ENCODE measurements at places on chromosomes 3 and 15.

DNA sequence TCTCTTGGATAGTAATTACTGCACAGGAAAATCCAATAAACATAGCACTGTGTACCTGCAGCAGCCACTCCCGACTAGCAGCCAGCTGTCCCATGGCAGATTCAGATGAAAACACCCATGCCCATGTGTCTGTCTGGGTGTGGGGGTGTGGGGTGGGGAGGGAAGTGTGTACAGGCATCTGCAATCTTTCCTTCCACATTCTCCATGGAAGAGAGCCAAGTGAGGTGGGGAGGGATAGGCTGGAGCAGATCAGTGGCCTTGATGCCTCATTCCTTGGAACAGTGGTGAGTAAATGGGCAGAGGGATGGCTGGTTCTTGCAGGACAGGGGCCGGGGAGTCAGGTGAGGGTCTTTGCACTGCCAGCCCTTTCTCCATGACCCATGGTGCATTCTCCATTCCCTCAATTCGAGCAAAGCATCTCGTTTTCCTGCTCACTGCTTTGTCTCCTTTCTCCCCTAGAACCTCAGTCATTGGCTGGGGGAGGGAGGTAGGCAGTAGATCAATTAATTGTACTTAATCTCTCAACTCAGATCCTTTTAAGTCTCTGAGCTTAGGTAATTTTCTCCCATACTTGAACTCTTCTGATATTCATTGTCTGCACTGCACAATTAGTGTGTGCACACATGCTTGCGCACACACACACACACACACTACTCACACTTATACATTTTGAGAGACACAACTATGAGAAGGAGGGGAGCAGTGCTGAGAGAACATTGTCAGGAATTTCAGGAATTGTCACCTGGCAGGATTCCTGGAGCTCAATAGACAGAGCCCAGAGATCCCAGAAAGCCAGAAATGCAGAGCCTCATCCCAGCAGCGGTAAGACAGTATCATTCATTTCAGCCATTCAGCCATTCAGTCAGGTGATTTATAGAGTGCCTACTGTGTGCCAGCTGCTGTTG lies 31.9 kb downstream of the PDIA5 start:
- peak; percentile 71 for DNase-seq

DNA sequence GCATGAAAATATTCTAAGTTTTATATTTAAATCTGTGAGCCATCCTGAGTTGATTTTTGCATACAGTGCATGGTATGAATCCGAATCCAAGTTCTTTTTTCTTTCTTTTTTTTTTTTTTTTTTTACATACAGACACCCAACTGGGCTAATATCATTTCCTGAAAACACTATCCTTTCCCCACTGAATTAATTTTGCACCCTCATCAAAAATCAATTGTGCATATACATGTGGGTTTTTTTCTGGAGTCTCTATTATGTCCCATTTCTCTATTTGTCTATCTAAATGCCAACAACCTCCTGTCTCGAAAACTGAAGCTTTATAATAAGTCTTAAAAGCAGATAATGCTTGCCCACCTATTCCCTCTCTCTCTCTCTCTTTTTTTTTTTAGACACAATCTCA lies 5.9 kb upstream of the ABI3BP start:
- no peak for DNase-seq

DNA sequence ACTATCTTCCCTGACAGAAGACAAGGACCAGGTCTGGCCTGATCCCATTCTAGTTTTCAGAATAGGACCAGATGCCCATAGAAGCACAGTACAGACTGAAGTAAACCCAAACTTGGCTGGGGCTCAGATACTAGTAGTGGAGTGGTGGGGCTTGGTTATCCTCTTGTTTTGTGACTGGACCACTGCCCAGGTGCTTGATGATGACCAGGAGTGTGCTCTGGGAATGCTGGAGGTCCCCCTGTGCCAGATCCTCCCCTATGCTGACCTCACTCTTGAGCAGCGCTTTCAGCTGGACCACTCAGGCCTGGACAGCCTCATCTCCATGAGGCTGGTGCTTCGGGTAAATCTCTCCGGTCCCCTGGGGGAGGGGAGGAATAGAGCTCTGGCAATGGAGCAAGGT lies 36.3 kb downstream of the ESYT3 start:
- no peak for DNase-seq

- DNase-seq: peak; percentile 58
Measured at GRCh38 chr3:58683466-58683865, 16.9 kb upstream of the FAM3D start.

DNA sequence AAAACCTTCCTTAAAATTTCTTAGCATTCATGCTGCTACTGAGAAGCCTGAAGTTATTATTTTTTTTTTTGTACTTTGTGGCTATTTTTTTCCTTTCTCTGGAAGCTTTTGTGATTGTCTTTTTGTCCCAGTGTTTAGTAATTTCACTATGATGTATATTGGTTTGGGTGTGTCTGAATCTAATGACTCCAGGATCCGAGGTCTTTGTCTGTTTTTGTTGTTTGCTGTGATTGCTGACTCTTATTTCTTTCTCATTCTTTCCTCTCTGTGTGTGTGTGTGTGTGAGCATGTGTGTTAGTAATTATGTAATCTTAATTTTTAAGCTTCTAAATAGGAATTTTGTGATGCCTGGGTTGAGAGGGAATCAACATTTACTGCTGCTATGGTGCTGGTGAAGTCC lies 152.0 kb downstream of the RAP2B start:
- no peak for DNase-seq

GRCh38 chr15:67520321-67521028 lies 456 bp upstream of the C15orf61 start:
- peak; percentile 12 for DNase-seq

DNA sequence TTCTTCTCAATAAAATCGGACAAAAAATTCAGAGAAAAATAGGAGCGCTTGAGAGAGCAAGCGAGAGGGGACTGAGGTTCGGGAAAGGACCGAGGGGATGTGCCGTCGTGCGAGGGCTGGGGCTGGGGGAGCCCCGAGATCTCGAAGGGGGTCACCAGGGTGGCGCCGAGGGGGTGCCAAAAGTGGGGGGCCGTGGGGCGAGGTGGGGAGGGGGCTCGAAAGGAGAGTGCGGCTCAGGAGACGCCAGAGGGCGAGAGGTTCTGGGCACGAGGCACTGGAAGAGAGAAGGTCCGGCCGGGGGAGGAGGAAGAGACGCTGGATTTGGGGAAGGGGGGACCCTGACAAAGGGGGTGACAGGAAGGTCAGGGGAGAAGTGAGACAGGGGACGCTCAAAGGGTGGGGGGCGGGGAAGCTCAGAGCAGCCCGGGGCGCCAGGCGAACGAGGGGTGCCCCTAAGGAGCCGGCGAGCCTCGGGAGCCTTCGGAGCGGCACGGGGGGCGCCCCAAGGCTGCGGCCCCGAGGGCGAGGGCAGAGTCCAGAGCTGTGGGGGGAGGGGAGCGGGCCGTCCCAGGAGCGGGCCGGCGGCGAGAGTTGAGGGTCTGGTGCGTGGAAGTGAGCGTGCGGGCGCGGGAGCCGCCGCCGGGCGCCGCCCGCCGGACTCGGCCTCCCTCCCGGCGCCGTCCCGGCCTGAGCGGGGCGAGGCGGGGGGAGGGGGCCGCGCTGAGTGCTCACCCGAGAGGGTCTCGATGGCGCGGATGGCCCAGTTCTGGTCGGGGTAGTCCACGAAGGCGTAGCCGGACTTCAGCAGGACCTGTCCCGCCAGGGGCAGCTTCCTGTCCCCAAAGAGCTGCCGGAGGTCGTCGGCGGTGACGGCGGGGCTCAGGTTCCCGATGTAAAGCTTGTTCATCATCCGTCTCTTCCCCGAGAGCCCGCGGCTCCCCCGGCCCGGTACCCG lies 514 bp downstream of the IGF2BP2 start:
- peak; percentile 69 for DNase-seq

- DNase-seq: peak; percentile 53
Measured at GRCh38 chr3:115052906-115053305, 94.2 kb downstream of the ZBTB20 start.

DNA sequence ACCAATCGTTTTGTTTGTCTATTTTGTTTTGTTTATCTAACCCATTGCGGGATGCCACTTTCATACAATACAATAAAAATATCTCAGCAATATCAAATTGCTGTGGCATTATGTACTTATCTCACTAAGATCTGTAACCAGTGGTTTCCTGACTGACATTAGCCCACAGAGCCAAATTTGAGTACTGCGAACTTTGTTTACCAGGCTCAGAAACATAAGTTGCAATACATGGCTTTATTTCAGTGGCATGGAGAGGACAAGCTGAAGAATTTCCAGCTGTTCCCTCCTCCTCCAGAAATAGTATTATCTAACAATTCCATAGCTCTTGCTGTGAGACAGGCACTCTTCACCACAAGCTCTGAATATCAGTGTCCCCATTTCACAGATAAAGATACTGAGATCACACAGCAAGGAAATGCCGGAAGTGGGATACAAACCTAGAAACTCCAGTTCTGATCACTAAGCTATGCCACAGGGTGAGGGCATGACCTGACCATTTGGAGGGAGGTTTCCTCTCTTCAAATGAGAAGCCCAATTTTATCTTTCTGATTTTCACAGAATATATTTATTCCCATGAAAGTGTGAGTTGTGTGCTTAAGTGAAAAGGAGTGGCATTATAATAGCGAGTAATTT lies 469.9 kb upstream of the CBLB start:
- DNase-seq: no peak

GRCh38 chr15:73518876-73519733 lies 76.1 kb downstream of the REC114 start:
- no peak for DNase-seq

DNA sequence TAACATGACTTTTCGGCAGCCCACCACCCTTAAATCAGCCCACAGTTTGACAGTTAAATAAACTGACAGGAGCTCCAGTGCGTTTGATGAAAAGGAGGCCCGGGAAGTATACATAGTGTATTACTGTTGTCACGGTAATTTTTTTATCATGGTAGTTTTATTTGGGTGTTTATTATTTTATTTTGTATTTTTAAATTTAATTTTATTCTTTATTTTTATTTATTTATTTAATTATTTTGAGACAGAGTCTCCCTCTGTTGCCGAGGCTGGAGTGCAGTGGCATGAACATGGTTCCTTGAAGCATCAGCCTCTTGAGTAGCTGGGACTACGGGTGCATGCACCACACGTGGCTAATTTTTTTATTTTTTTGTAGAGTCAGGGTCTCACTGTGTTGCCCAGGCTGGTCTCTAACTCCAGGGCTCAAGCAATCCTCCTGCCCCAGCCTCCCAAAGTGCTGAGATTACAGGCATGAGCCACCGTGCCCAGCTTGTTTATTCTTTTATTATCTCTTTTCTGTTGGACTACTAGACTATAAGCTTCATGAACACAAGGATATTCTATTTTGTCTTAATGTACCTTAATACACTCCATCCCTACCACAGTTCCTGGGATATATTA lies 65.3 kb downstream of the LRCH3 start:
- DNase-seq: no peak

- DNase-seq: no peak
Measured at GRCh38 chr3:151592287-151592686, 131.4 kb upstream of the IGSF10 start.

GRCh38 chr3:126064627-126065258 lies 19.2 kb downstream of the SLC41A3 start:
- no peak for DNase-seq

GRCh38 chr3:136414476-136414875 lies 164.3 kb downstream of the PCCB start:
- DNase-seq: no peak

DNA sequence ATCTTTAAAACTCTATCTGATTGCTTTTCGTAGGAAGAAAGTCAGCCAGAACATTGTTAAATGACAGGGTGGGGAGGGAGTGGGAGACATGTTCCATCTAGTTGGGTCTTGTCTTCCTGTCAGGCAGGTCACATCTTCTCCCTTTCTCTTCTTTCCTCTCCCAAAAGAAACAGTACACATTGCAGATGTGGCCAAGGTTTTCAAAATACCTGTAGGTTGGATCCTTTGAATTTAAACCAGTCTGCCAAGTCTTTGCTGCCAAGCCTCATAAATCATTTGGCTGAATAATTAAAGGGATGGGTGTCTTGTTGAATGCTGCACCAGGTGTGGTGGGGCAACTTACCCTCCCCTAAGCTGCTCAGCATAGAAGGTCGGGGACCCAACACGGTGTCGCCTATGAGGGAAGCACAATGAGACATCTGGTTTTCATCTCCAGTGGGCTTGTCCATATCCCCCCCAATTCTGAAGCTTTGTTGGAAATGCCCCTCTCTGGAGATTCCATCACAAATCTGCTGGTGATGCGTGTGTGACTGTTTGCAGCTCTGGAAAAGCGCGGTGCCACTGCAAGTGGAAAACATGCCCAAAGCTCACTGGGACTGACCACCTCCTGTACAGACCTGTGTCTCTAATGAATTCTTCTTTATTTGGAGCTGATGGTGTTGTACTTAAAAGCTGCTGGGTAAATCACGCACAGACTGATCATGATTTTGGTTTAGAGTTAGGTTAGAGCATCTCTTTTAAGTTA lies 112.6 kb downstream of the FILIP1L start:
- no peak for DNase-seq

GRCh38 chr3:101243285-101244211 lies 76.8 kb downstream of the IMPG2 start:
- no peak for DNase-seq

DNA sequence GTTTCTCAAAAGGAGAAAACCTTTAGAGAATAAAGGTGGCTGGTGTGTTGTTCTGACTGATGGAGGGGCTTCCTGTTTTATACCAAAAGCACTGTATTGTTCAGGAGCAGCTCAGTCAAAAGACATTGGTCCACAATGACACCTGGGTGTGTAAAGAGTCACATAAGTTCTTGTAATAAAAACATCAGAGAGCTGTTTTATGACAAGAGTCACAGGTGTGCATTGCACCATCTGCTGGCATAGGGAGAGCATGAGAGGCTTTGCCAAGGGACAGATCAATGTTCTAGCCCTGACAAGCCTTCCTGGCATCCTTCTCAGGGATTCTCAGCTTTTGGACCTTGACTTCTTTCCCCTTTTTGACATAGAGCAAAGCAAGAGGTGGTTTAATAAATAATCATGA lies 20.4 kb downstream of the ARPP21 start:
- no peak for DNase-seq

- DNase-seq: no peak
Measured at GRCh38 chr15:68785541-68785940, 35.2 kb downstream of the ANP32A start.

DNA sequence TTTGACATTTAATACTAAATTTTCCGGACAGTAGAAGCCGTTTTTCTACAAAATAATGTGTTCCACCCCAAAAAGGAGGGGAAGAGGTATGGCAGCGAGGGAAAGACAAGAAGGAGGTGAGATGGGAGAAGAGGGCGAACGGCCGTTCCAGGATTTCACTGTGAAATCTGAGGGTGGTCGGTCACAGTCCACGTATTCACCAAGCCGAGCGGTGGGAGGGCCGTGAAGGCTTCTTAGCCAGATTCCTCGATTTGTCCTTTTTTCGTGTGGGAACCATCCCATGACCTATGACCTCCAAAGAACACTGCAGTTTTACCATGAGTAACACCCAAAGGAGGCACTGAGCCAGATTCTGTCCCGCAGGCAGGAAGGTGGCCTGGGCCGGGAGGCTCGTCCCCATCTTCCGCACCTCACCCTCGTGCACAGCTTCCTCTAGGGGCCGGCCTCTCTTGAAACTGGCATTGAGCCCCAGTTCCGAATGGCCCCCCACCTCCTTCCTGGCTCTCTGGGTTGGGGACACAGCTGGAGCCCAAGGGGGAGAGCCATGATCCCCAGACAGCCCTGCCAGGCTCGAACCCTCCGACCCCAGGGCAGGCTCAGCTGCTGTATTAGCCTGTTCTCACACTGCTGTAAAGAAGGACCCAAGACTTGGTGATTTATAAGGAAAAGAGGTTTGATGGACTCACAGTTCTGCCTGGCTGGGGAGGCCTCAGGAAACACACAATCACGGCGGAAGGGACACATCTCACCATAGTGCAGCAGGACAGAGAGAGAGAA lies 23.7 kb downstream of the XXYLT1 start:
- DNase-seq: no peak

All from astrocyte of the hippocampus (primary cell).